Cortex of kidney (tissue), 1 donor: ENCODE measurements at places on chromosomes 12 and 14.

DNA sequence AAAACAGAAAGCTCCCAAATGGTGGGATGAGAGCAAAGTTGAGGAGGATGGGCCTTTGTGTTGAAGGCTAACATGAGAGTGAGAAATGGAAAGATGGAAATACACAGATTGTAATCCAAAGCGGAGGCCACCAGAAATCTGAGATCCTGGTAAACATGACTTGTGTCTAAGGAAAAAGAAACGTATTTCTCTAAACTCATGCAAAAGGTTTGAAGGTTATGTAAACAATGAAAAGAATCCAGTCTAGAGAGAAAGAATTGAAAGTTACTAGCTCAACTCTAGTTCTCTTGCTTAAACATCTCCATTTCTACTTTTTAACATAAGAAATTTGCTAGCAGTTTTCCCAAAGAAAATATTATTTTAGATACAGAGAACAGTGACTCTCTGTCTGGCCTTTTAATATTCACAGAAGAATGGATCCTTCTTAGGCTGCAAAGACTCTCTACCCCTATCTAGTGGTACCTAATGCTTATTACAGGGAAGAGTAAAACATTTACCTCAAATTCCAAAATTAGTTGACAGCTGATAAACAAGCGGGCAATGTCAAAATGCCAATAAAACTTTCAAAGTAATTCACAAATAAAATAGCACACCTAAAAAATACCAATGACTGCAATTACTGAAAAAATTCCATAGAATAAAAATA lies 75.8 kb upstream of the SOX5 start:
- DNase-seq, result no peak

GRCh38 chr12:14601692-14602478 lies 34.2 kb upstream of the PLBD1 start:
- DNase-seq, result no peak

DNA sequence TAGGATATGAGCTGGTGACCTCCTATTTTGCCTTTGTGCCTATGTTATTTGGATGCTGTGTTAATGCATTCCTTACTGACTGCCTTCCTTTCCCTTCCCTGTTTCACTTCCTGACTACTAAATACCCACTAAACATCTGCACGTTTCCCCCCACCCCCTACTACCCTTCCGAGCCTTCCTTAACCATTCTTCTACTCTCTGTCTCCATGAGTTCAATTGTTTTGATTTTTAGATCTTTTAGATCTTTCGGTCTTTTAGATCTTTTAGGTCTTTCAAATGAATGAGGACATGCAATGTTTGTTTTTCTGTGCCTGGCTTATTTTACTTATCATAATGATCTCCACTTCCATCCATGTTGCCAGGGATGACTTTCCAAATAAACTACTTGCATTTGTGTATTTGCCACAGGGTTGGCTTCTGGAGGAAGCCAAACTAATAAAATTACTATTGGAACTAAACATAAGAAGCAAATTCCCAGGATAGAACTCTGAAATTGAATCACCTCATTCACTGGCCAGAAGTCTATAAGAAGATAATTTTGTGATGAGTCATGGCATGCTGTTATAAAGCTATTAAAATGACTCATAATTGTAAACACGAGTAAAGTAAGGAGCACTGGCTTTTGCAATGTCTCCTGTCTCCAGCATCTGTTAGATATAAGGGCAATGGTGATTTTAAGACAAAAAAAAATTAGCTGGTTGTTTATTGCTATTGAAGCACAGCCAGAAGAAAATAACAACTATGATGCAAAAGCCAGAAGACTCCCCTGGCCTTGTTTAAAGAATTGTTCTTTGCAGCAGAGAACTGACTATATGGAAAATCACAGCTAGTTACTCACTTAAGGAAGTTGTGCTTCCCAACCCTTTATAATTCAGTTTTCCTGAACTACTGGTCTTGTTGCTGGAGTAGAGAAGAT lies 586.3 kb downstream of the LRFN5 start:
- DNase-seq, result no peak

- no peak for DNase-seq
These were observed 404.1 kb downstream of the ADAMTS20 start for GRCh38 chr12:43147878-43148277.

DNA sequence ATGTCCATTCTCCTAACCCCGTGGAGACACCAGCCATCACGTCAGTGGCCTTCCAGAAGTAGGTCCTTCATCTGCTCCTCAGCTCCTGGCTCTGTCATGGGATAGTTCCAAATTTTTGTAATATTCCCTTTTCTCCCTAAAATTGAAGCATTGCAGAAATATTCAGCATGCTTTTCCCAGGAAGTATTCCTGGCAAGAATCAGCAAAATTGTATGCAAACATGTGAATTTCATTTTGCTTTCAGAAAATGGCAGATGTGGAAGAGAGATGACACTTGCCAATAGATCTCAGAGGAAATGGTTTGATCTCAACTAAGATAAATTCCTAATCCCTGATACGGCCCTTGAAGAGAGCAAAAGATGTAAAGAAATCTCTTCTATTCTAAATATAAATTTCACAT lies 298.9 kb downstream of the ITPR2 start:
- DNase-seq, result no peak

GRCh38 chr12:115404761-115405470 lies 720.9 kb upstream of the TBX3 start:
- DNase-seq, result no peak
